ENCODE measurements at places on chromosomes 7 and 10.

DNA sequence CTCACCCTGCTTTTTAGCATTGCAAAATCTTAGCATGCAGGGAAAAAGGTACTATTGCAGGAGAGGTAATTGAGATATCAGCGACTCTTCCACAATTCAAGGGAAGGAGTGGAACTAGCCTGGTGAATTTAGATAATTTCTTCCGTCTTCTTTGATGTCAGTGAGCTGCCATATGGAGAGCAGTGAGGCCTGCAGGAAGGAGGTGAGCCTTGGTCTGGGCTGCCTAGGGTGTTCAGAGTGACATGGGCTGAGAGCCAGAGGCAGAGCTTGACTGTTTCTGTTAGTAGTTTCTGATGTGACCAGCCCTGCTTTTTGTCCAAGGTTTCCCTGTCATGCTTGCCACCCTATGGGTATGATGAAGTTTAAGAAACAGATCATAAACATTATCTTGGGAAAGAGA is 28.6 kb downstream of the KAT6B start:
- no peak for DNase-seq

GRCh38 chr7:29369909-29370488 is 175.4 kb downstream of the CHN2 start:
- no peak for DNase-seq

GRCh38 chr7:120877701-120878100 is 19.8 kb upstream of the TSPAN12 start:
- no peak for DNase-seq

DNA sequence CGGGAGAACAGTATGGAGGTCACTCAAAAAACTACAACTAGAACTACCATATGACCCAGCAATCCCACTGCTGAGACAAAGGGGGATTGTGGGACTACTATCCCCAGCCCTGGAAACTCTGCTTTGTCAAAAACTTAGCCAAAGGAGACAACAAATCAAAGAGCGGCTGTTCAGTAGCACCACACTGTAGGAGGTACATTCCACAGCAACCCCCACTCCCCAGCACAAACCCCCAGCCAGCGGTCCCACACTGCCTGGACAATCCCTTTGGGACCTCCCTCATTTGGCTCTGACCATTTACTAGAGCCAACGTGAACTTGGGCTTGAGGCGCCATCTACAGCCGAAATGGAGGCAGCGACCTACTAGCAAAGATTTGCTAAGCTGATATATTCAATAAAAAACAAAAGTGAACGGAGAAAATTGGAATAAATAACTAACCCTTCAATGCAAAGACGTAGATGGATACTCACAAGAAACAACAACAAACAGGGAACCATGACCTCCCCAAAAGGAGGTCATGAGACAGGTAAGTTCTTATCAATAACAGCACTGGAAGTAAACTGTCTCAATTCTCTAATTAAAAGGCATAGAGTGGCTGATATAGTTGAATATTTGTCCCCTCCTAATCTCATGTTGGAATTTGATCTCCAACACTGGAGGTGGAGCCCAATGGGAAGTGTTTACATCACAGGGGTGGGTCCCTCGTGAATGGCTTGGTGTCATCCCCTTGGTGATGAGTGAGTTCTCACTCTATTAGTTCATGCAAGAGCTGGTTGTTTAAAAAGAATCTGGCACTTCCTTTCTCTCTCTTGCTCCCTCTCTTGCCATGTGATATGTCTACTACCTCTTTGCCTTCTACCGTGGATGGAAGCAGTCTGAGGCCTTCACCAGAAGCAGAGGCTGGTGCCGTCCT is 119.0 kb upstream of the KCNMA1 start:
- DNase-seq: no peak

DNA sequence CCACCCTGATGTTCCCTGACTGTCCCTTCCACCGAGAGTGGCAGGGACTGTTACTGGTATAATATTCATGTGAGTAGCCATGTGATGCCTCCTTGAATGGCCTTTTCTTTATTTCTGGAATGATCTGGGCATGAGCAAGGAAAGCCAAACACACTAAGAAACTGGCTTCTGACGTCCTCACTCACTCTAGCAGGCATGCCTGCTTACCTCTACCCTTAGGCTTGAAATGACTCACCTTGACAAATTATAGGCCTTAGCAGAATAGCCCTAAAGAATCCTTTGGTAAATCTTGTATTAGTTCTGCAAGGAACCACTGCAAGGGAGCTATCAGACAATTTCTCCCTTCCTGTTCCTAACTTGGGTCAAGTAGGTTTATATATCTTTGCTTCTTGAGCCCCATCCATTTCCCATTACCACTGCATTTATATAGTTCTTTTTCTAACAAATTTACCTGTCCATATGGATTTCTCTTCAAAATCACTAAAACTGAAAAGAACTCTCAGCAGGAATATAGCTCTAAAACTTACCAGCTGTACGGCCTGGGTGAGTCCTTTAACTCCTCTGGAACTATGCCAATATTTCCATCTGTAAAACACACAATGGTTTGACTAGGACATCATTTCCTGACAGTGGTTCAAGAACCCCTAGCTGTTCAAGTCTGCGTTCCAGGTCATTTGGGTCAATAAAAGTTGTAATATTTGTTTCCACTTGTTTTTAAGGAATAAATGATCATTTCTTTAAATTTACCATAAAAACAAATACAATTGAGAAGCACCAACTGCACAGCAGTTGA is 13.0 kb upstream of the NDUFA5 start:
- DNase-seq: no peak

- DNase-seq: no peak
Measured at GRCh38 chr10:60456053-60456452, 66.4 kb upstream of the ANK3 start.

DNA sequence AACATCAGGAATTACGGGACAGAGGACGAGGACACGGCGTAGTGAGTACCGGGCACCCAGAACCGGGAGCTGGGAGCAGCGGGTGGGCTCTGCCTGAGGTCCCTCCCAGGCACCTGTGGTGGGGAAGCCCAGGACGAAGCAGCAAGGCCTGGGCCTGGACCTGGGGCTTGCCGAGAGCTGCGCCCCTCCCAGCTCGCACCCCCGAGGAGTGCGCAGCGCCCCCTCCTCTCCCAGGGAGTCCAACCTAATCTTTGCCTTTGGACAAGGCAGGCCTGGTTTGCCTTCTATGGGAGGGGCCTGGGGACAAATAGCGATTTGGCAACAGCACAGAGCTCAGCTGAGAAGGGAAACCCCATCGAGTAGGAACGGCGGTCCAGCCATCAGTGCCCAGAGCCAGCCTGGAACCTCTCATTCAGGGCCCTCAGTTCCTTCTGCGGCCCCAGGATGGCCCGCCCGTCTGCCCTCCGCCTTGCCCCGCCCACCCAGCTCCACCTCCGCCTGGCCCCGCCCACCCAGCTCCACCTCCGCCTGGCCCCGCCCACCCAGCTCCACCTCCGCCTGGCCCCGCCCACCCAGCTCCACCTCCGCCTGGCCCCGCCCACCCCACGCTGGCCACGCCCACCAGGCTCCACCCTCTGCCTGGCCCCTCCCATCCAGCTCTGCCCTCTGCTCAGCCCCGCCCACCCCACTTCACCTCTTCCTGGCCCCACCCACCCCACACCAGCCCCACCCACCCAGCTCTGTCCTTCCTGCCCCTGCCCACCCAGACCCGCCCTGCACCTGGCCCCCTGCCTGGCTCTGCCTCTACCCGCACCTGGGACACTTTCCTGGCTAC is 32.5 kb upstream of the KNDC1 start:
- no peak for DNase-seq

GRCh38 chr10:86945361-86946212 is 11.8 kb downstream of the MMRN2 start:
- DNase-seq: no peak

- DNase-seq: no peak
Measured at GRCh38 chr10:28082316-28082715, 83.4 kb upstream of the ODAD2 start.

DNA sequence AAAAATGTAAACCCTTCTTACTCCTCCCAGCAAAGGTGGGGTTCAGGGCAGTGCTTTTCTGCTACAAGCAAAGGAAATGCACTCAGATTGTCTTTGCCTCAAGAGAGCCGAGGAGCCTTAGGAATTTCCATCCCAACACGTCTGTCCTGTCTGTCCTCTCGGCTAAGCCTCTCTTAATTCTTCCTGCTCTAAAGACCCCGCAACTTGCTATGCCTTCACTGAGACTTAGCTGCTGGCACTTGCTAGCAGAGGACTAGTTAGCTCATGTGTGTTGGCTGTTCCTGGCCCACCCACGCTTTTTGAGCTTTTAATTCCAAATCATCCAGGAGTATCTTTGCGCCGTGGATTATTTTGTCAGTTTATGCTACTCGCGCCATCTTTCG is 481 bp upstream of the NPM3 start:
- DNase-seq: no peak

DNA sequence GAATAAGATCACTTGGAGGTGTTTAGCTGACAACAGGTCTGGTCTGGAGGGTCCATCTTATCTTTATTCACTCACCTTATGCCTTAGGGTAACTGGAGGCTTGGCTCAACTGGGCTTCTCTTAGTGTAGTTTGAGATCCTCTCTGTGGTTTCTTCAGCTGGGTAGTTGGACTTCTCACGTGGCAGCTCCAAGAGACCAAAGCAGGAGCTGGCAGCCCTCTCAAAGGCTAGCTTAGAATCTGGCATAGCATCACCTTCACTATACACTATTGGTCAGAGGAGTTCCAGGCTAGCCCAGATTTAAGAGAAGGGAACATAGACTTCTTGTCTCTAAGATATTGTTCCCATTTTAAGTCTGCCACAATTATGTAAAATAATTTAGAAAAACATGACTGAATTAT is 16.4 kb downstream of the ADK start:
- no peak for DNase-seq

GRCh38 chr7:23783115-23783514 is 73.1 kb downstream of the STK31 start:
- no peak for DNase-seq

- DNase-seq: no peak
Measured at GRCh38 chr10:10818082-10818481, 199.6 kb upstream of the CELF2 start.

DNA sequence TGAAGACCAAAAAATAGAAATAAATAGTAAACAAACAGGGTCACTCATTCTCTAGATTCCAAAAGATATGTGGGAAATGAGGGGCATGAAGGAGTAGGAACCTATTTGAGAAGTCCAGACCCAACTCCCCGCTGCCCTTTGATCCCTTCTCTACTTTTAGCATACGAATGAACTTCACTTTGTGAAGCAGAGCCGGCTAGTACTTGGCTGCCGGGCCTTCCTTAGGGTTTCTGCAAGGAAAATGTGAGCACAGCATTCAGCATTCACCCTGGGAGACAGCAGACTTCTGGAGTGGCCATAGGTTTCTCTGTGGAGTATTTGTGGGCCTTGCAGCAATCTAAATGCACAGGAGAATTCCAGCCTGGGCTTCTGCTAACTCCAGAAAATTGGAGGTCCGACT is 76.3 kb upstream of the PRKAR2B start:
- DNase-seq: no peak

GRCh38 chr10:26502986-26503385 is 64.8 kb downstream of the APBB1IP start:
- DNase-seq: no peak

DNA sequence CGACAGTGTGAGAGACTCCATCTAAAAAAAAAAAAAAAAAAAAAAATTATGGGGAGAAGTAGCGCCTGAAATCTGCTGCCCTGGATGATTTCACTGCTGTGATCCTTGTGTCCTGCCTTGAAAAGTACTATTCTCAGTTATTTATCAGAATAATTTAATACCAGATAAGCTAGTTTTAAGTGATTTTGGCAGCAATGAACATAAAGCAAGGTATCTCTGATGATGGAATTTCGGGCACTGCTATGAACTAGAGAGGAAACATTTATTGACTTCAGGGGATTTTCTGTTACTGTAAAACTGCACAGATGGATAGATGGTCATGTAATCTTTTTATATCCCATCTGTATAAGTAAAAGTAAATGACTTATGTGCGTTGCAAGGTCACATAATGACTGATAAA is 619.1 kb upstream of the ANKRD30A start:
- no peak for DNase-seq

GRCh38 chr10:88531392-88532052 is 51.6 kb downstream of the RNLS start:
- no peak for DNase-seq

DNA sequence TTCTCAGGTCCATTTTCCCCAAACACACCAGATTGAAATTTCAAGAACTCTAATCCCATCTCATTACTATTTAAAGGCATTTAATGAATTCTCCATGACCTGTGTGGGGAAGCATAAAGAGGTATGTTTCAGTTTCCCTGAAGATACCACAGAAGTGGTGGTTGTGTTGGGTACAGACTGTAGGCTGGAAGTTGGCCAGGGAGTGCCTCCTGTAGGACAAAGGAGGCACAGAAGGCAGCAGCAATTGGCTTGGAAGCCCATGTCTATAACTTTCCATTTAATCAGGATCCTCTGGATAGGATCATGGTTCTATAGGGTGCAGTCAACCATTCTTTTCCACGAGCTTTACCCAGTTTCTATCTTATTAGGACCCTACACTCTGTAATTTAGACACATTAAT is 8.6 kb upstream of the BET1 start:
- DNase-seq: no peak

GRCh38 chr7:22596763-22597400 is 96.9 kb upstream of the STEAP1B start:
- DNase-seq: no peak

DNA sequence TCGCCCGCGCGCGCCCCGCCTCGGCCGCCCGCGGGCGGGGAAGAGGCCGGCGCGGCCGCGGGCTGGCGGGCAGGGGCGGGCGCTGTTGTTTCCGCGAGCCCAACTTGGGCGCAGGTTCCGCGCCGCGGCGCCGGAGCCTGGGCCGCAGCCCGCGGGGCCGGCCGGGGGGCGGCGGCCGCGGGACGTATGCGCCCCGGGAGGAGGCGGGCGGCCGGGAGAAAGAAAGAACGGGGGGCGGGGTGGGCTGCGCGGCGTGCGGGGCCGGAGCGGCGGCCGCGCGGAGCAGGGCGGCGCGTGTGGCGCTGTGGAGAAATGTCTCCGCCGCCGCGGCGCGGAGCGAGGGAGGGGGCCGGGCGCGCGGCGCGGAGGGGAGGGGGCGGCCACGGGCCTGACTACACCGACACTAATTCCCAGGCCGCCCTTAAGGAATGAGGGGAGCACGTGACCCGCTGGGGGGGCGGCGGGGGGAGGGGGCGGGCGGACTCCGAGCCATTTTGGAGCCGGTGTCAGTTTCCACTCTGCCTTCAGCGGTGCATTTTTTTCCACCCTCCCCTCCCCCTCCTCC is at the start of gene BMI1:
BMI1 (plus strand) TSS at position 509 of the 565 bp plus-strand sequence. CDS start 5,351 bp downstream, outside the sequence.
- DNase-seq: no peak

GRCh38 chr7:69184339-69184738 is 413.9 kb upstream of the AUTS2 start:
- DNase-seq: no peak

Measured in AG09319 (cell line).